SHP77 treated with DMSO at 0.1 percent for 48 hours (cell line): ENCODE measurements at places on chromosomes 7 and 10.

DNA sequence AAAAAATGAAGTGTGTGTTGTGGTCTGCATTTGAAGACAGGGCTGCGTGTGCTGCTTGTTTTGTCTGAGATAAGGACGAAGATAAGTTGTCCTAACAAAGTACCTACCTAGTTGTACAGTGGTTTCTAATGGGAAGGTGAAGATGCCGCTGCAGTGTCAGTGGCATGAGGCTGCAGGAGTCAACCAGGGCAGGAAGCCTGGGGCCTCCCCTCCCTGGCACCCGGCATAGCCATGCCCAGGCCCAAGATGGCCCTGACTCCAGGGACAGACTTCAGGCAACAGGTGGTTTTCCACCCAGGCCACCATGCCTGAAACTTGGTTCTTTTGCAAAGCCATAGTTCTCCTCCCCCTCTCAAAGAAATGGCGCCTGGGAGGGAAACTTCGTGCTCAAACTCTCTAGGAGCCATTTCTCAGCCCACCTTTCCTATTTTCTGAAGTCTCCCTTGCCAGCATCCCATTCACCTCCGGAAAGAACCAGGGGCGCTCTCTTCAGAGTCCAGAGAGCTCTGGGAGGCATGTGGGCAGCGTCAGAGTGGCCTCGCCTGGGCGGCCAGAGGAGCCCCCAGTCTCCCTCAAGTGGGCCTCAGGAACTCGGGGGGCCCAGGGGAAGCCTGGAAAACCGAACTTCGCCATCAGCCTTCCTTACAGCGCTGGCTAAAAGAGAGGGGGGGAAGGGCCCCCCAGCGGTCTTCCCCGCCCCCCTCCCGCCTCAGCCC is 2.1 kb upstream of the KAT6B start:
- no peak for DNase-seq

DNA sequence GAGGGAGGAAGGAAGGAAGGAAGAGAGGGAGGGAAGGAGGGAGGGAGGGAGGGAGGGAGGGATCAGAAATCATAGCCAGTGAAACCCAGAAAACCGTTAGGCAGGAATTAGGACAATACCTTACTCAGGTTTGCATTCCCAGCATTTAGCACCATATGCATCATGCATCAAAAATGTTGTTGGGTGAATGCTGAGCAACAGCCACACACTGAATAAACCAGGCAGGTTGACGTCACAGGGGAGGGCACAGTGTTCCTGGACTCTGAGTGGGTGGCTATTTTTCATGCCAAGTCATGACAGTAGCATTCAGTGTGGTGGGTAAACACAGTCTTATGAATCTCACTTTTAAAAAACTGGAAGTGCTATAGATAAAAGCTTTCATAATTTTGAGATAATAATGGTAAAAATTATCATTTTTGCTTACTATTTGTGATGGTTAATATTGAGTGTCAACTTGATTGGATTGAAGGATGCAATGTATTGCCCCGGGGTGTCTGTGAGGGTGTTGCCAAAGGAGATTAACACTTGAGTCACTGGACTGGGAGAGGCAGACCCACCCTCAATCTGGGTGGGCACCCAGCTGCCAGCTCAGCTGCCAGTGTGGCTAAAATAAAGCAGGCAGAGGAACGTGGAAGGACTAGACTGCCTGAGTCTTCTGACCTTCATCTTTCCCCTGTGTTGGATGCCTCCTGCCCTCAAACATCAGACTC is 199.1 kb upstream of the PRKCQ start:
- no peak for DNase-seq

- DNase-seq, result no peak
These were observed 22.6 kb downstream of the HSPB1 start for GRCh38 chr7:76325092-76325491.

GRCh38 chr7:471866-472639 is 47.6 kb downstream of the PDGFA start:
- DNase-seq, result no peak

DNA sequence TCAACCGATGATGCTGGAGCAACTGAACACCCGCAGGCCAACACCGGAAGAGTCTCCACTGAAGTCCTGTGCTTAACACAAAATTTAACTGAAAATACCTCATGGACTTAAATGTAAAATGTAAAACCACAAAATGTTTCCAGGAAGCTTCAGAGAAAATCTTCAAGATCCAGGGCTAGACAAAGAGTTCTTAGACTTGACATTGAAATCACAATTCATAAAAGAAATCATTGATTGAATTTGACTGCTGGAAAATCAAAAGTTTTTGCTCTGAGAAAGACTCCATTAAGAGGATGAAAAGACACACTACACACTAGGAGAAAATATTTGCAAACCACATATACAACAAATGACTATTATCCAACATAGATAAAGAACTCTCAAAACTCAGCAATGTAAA is 234.7 kb upstream of the PPP2R2D start:
- no peak for DNase-seq

- no peak for DNase-seq
These were observed 2.1 kb upstream of the SSC4D start for GRCh38 chr7:76411626-76412025.

- DNase-seq, result no peak
These were observed 190.7 kb upstream of the CHRM2 start for GRCh38 chr7:136677471-136678365.

GRCh38 chr10:89469517-89469916 is 55.1 kb downstream of the IFIT5 start:
- DNase-seq, result no peak

GRCh38 chr7:25886387-25887240 is 265.4 kb upstream of the NFE2L3 start:
- DNase-seq, result no peak

DNA sequence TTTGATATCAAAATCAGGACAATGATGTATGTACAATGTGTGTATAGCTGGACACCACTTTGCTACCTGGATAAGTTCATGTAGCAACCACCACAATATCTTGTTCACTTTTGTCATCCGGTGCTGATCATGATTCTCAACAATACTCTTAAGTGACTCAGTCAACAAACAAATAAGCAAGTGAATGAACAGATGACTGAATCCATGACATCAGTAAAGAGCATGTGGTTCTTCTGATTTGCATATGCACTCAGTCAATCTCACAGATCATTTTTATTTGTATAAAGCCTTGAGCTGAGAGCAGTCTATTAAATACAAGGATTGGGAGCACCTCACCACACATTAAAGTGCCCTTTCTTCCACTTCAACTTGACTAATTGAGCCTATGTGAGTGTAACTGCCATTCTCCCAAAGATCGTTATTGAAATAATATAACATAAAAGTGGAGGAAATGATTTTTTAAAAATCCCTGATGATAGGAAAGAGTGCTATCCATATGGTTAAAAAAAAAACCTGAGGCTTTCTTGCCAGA is 69.5 kb downstream of the NPSR1 start:
- DNase-seq, result no peak

GRCh38 chr7:103689255-103689654 is 243.2 kb upstream of the SLC26A5 start:
- peak; percentile 31 for DNase-seq
